ENCODE measurements at places on chromosomes 4 and X. TPM values are rescaled to one million over a fixed set of nuclear protein-coding genes. Genes with fewer than 3 reads are reported as not detected.

Gene MPC1L
- not detected for total RNA-seq

Gene TRO
- total RNA-seq, result not detected

Gene UGT2A1
- total RNA-seq, result not detected

Gene ADRA2C
- total RNA-seq, result 11.7 TPM

All from Caco-2 (cell line).